ENCODE measurements at places on chromosomes 1 and 21.

DNA sequence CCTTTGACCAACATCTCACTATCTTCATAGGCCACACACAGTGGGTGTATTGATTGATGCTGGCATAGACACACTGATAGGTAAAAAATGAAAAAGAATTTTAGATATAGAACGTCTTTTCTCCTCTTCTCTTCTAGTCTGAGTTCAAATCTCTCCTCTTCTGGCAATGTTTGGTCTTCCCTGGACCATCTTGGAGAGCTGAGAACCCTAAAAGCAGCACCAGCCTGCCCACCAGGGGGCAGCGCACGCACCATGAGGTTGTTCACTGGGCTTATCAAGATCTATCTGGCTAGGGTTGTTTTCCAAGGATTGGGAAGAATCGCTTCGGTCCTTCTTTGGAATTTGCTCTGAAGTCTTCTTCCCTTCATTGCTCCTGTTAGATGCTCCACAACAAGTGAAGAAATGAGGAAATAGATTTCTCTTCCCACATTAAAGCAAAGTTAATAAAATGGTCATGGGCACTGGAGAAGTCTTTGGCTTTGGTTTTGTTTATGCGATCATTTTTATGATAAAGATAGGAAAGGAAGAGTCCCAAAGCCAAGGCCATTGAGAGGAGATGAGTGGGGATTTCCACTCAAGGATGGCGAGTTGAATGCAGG lies 104.0 kb upstream of the OLIG2 start:
- peak; percentile 3 for DNase-seq

DNA sequence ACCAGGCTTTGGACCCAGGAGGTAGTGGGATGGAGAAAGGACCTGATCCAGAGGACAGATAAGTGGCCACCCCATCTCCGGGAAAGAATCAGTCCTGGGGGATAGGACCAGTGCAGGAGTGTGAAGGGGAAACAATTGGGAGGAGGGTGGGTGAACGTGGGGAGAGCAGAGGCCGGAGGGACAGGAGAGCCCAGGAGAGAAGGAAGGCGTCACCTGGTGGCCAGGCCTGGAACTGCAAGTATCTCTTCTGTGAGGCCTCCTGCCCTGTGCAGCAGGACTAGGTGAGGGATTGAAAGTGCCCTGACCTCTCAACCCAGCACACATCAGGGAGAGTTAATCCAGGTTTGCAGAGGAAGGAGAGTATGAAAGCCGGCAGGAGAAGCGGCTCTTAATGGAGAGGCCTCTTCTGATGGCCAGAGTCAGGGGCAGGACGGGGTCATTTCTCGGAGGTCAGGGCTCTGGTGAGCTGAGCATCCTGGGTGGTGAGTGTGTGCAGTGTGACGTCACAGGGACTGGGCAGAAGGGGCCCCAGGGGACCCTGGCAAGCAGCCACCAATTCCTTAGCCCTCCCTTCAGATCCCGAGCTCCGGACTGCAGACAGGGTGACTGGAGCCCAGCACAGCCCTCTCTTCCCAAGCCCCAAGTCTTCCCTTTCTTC lies 9.2 kb upstream of the LAD1 start:
- DNase-seq = peak; percentile 32

GRCh38 chr1:152165286-152166077 lies 6.5 kb upstream of the RPTN start:
- no peak for DNase-seq

- DNase-seq = no peak
Observed at GRCh38 chr1:68320349-68320748, 88.0 kb upstream of the WLS start.

DNA sequence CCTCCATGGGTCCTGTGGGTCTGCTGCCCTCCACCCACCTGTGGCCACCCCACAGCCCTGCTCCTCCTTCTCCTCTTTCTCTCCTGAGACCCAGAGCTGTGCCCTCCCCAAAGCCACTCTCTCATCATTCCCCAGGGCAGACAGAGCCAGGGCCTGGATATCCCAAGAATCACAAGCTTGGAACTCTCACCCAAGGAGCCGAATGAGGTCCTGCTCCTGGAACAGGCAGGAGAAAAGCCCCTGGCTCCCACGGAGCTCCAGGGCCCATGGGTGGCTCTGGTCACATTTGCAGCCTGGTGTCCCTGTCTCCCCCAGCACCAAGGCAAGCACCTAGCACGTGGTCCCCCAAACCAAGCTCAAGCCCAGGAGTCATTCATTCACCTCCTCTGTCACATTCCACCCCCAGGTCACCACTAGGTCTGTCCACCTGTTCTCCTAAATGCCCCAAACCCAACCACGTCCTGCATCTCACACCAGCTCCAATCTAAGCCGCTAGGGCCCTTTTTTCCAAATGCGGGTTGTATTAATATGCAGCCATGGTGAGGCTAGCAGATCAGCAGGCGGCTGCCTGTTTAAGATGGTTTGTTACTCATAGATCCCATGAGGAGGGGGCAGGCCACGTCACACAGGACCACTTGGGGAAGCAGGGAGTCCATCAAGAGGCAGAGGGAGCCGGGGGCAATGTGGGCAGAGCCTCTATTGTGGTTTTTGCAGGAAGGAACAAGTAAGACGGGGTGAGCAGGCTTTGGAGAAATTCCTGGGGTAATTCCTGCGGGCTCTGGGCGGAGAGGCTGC lies 215.5 kb upstream of the VAMP3 start:
- no peak for DNase-seq

DNA sequence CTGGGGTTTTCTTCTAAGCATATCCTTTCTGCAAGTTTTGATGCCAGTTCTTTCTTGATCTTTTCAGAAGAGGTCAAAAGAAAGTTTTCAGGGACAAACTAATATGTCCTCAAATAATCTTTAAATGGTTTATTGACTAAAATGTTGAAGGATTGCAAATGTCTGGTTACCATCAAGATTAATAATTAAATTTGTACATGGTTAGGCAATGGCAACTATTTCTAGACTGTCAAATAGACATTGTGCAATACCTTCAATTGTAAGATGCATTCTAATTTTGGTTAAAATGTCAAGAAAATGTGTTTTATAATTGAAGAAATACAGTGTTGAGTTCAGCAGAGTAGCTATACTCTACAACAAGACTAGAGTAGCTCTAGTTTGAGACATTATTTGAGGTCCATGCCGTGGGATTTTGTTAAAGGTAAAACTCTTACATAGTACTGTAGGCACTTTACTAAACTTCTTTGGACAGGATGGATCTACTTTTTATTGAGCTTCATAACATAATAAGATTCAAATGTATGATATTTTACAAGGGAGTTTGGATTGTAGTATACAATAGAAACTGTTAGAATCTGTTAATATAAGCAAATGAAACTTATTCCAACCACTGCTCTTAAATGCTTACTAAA lies 22.6 kb downstream of the MAEL start:
- no peak for DNase-seq

- no peak for DNase-seq
Observed at GRCh38 chr1:27967884-27968466, 8.2 kb downstream of the XKR8 start.

- DNase-seq = no peak
Observed at GRCh38 chr1:63917571-63918417, 144.0 kb downstream of the ROR1 start.

DNA sequence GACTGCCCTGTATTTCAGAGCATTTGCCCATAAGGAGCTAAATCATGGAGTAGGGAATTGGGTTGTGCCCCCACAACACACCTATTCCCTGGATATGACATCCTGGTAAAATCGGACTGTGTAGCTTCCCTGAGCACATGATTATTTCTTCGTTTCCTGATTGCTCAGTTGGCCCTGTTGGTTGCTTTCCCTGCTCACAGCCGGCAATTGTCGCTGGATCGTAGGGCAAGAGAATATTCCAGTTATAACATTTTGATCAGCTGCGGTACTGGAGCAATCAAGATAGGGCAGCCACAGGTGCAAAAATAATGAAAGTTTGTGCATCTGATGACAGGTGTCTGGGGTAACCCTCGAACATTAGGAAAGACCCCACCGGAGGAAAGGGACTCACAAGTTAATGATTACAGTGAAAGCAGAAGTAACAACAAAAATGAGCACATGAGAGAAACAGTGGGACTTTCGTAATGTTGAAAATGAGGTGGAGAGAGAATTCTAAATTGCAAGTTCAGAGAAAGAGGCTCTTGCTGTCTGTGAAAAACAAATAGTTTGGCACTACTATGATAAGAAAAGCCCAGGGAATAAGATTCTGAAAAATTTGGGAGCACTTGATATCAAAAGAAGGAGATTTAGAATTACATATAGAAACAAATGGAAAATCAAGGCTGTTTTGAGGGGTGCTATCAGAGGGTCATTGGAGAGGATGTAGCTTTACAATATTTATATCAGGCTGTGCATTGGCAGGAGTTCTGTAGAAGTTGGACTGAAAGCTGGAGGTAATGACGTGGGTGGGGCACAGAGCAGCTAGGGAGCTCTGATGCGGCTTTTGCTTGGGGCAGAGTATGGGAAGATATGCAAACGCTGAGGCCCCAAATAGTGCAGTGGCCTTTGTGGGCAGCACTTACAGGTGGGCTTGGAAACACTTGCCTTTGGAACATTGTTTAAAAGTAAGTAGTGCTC lies at the start of gene MAB21L3:
TSS of gene MAB21L3 (plus strand) at position 833 of the 957 bp plus-strand sequence. CDS start 1,217 bp downstream, outside the sequence.
- DNase-seq = no peak

DNA sequence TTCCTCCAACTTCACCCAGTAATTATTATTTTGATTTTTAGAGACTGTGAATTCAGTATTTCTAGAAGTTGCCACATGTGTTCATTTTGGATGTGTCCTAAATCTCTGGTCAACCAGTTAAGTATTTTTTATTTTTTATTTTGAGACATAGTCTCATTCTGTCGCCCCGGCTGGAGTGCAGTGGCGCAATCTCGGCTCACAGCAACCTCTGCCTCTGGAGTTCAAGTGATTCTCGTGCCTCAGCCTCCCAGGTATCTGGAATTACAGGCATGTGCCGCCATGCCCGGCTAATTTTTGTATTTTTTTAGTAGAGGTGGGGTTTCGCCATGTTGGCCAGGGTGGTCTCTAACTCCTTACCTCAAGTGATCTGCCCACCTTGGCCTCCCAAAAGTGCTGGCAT lies 8.0 kb downstream of the MACF1 start:
- no peak for DNase-seq

- no peak for DNase-seq
Observed at GRCh38 chr1:203296460-203297073, 8.8 kb upstream of the BTG2 start.

DNA sequence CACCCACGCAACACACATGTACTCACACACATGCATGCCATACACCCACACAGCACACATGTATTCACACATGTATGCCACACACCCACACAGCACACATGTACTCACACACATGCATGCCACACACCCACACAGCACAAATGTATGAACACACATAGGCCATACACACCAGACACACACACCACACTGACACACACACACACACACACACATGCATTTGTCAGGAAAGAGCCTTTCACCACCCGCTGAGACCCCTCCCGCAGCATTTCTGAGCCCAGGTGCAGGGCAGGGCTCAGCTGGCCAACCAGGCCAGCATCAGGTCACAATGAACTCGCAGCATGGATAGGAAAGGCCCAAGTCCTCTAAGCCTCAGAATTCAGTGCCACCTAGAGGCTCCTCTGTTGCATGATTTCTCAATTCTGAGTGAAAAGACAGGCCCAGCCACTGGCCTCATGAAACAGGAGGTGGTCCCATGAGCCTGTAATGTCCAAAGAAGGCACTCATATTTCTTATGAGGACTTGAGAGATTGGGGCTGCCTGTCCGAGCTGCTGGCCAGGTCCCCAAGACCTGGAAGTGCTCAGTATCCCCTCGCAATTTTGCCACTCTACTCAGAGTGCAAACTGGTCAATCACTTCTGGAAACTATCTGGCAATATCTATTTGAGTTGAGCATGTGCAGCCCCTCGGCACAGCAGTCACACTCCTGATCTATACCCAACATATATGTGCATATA lies 57.3 kb downstream of the PSMG1 start:
- no peak for DNase-seq

Measured in effector CD8-positive, alpha-beta T cell (primary cell).